ENCODE measurements at places on chromosomes 7 and 10.
A peak's percentile ranks its signal among the peaks of the same experiment; 100 is the strongest.

DNA sequence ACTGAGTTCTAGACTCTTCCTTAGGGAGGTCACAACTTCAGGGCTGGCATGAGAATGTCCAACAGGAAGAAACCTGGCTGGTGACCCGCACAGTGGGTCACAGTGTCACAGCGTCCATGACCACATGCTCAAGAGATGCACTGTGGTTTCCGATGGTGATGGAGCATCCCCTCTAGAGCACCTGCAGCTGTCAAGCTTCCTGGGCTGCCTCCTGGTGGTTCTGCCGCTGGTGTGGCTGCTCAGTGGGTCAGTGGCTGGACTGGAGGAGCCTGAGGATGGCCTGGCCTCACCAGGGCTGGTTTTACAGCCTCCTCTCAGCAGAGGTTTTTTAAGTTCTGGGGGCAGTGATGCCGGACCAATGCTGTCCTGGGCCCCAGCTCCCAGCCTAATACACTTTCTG, 149.3 kb downstream of the SH3PXD2A start:
- DNase-seq = no peak

DNA sequence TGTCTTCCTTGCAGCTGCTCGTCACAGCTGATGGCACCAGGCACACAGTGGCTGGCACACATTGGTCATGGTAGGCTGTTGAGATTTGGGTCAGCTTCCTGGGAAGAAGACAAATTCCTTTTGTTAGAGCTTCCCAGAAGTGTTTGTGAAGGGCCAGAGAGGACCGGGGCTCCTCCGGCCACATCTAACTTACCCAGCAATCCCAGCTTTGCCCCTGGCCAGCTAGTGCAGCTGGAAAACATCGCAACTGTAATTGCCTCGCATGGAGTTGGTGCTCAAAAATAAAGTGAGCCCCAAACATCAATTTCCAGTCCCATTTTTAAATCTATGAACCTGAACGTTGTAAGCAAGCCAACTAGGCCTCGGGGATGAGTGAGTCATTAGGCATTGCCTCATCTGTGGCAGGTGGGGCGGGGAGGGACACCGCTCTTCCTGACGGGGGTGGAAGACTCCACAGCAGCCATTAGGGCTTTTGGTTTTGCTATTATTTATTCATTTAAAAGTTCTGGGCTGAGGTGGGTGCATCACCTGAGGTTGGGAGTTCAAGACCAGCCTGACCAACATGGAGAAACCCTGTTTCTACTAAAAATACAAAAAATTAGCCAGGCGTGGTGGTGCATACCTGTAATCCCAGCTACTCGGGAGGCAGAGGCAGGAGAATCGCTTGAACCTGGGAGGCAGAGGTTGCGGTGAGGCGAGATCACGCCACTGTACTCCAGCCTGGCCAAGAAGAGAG, 12.4 kb downstream of the CPA5 start:
- DNase-seq = no peak

DNA sequence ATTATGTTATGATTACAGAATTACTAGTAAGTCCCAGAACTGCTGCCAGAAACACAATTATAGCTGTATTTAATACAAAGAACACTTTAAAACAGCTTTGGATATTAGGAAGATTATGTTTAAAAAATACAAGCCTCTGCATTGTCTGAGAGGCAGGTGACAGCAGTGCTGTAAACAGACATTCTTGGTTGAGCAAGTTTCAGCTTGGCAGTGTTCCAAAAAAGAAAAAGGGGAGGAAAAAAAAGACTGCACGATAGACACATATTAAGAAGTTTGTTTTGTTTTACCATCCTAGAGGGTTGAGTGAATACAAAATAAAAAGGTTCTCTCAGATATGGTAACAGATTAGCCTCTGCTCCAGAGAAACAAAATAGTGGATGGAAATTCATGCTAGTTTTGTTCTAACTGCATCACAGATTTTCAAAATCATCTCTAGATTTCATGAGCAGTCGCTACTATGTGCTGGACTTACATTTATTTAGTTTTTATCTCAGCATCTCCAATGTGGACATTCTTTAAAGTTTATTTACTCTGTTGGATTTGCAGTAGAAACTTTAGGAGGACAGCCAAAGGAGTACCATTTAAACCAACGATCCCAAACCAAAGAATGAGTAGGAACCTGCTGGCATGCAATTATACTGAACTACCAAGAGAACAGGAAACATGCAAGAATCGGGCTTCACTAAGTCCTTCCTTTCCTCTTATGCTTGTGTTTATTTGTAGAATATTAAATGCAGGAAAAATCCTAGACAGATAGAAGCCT, 9.0 kb downstream of the FAM204A start:
- DNase-seq = no peak

DNA sequence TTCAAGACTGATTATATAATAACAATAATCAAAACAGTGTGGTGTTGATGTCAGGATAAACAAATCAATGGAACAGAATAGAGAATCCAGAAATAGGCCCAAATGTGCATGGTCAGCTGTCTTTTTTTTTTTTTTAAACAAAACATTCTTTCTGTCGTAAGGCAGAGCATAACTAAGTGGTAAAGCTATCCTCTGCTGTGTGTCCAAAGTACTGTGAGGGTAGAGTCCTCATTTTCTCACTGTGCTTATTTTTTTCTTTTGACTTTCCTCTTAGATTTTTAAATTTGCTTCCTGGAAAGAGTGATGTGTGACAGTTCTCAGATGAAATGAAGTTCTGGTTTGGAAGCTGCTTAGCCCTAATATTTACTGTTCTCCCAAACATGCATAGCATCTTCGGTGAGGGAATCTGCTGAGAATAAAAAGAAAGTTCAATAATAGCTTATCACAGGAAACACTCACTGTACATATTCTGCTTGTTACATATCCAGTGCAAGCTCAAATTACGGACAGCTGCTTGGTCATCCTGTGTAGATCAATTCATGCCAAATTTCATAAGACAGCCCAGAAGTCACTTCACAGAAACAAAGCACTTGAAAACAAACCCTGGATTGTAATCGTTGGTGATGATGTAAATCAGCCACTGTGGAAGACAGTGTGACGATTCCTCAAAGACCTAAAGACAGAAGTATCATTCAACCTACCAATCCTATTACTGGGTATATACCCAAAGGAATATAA, 423.9 kb downstream of the NEBL start:
- no peak for DNase-seq

DNA sequence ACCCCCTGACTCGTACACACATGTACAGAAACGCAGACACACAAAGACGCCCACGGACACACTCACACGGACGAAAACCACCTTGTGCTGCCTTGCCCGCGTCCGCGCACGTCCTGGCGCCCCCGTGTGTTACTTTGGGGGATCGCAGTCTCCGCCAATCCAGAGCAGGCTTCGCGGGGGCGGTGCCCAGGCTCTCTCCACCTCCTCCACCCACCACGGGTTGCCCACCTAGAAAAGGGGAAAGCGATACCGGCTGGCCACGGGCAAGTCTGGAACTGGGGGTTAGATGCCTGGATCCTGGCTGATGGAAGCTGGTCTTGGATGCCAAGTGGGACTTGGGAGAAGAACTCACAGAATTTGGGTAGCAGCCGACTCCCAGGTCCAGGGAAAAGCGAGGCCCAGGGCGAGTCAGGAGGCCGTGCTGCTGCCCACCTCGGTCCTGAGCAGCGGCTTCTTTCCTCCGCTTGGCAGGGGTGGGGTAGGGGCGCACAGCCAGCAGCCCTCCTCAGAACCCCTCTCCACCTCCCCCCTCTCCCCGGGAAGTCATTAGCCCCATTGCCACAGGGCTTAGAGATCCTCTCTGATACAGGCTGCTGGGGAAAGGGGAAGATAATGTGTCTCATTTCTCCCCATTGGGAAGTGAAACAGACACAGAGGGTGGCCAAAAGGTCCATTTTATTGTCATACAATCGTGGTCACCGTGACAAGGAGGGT, 4.6 kb upstream of the VGF start:
- peak; percentile 78 for DNase-seq

DNA sequence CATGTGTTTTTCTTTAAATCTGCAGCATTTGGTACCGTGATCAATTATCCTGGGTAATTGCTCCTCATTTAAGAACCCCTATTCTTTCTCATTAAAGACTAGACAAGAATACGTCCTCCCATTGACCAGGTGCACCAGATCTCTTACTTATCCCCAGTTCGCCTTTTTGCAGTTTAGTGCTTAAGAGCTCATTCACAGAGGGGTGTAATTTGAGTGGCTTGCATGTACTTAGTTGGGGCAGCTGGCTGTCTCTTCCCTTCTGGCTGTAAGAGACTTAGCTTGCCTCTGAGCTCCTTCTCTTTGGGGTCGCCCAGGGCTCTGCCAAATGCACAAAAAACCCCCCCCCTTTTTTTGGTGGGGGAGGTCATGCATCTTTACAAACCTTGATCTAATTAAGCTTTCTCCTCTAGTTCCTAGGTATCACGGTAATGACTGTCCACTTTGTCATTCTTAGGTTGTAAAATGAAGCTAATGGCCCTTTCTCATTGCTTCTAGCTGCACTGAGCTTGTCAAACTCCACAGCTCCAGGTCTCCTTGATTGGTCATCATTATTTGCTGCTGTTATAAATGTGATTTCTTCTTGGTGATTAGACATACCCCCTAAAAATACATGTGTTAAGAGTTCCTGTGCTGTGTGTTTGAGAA, 26.3 kb downstream of the GAD2 start:
- no peak for DNase-seq

GRCh38 chr7:46492466-46492865, 571.4 kb upstream of the IGFBP3 start:
- no peak for DNase-seq

DNA sequence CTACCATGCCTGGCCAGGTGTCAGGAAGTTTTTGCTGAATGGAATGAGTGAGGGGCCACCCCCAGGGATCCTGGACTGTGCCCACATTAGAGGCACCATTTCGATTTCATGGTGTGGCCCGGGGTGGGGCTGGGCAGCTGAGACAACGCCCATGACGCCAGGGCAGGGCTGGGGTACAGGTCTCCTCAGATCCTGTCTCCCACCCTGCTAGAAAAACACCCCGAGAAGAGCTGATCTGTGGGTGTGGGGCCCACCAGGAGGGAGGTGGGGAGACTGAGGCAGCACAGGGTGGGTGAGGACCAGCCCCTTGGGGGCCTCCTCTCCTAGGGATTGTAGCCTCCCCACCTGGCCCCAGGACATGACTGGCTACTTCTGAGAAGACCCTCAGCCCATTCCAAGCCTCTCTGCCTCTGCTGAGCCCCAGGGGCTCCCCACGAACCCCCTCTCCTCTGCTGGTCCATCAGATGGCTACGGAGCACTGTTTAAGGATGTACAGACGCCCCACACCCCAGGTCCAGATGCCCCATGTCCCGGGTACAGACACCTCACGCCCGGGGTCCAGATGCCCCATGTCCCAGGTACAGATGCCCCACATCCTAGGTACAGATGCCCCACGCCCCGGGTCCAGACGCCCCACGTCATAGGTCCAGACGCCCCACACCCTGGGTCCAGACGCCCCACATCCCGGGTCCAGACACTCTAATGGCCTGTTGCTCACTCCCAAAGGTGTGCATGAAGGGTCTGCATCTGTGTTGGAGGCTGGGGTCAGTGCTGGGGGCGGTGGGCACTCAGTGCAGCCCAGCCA, 99.4 kb downstream of the MICALL2 start:
- no peak for DNase-seq

DNA sequence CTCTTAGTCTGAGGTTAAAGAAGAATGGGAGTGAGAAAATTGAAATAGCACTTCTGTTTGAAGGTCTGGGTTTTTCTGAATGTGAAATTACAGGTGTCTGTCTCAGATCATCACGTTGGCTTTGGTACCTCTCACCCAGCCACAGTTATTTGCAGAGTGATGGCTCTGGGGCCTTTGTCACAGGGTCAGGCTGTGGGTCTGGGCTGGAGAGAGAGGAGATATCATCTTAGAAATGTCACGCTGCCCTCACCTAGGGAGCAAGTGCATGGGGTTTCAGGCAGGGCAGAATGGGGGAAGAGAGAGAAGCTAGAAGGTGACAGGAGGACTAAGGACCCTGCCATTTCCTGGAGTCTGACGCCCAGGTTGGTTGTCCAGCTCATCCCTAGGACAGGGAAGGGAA, 127.2 kb downstream of the CFAP58 start:
- DNase-seq = no peak

DNA sequence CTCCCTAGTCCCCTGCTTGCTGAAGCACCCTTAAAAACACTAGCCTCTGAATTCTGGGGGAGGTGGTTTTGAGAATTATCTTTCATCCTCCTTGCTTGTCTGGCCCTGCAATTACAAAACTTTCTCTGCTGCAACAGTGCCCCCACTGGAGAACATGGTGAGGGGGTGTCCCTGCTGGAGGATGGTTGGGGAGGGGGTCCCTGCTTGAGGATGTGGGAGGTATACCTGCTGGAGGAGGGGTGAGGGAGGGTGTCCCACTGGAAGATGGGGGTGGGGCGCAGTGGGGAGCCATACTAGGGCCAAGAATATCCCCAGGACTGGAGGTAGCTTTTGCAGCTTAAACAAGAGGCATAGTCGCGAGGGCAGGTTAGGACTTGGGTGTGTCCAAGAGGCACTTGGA, 3.2 kb upstream of the POLM start:
- no peak for DNase-seq

DNA sequence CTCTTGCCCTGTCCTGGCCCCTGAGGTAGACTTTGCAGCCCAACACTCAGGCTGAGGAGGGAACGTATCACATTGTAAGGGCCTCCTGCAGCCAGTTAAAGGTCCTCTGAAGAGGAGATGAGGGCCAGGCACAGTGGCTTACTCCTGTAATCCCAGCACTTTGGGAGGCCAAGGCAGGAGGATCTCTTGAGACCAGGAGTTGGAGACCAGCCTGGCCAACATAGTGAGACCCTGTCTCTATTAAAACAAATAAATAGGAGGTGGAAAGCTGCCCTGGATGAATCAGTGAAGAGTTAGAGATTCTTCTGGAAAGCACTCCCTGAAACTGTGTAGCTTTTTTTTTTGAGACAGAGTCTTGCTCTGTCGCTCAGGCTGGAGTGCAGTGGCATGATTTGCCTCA, 2.3 kb upstream of the C10orf62 start:
- no peak for DNase-seq

- DNase-seq = no peak
Measured at GRCh38 chr7:47601119-47601880, 19.4 kb upstream of the TNS3 start.

- DNase-seq = no peak
Measured at GRCh38 chr7:80047856-80048459, 86.7 kb upstream of the GNAI1 start.

DNA sequence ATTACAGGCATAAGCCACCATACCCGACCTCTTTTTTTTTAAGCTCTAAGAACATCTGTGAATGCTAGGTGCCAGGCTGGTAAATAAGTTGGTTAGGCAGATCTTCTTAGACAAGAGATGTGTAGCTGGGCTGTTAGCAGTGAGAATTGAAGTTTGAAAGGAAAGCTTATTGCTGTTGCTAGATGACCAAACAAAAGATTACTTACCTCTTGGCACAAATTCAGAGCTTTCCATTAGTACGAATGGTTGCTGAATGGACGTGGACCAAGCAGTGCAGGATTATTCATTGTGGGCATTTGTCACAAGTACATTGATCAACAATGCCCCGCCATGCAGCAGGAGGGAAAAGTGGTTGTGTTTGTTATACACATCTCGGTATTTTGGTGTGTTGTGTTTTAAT, 131.2 kb downstream of the GFRA1 start:
- DNase-seq = no peak

Measured in T-helper 2 cell treated with Interferon-gamma antibody and Interleukin-4, amounts not matched to agents 5 μg/mL and 100 μg/mL, for 36 hours (primary cell).